Activated T-helper 1 cell treated with anti-CD3 and anti-CD28 coated beads, Interleukin-2, amount 50 U/mL, for 16 hours (primary cell): ENCODE measurements at places on chromosomes 12 and 14.

DNA sequence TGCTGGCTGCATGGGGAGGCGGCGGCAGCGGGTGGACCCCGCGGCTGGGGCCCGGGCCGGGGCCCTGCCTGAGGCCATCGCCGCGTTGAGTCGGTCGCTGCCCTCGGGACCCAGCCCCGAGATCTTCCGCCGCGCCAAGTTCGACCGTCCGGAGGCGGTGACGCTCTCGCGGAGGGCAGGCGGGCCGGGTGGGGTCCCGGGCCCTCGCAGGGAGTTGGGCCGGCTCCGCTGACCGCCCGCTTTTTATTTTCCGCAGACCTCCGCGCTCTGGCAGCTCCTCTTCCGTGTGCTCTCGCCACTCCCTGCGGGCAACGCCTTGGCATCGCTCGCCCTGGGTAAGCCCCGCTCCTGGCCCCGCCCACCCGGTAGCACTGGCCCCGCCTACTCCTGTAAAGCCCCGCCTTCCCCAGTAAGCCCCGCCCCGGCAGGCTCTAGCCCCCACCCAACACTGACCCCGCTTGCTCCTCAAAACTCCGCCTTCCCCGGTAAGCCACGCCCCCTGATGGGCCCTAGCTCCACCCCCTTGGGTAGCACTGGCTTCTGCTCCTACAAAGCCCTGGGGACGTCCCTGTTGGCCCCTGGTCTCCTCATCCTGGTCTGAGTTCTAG lies 424 bp downstream of the TEDC1 start:
- DNase-seq, result peak; percentile 78

DNA sequence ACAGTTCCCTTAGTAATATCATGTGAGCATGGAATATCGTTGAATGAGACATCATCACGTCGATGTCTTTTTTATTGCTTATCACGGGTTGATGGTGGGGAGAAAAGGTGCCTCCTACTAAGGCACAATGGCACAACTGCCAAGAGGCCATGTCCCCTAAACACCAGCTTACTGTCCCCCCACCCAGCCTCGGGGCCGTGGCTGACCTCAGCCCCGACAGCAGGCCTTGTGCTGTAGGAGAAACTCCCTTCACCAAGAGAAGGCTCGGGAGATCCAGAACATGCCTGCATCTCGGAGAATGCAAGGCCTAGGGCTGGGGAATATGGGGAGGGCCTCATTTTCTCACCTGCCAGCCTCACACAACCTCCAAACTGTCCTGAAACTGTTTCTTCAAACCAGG lies 22.8 kb downstream of the ZFP36L1 start:
- no peak for DNase-seq

DNA sequence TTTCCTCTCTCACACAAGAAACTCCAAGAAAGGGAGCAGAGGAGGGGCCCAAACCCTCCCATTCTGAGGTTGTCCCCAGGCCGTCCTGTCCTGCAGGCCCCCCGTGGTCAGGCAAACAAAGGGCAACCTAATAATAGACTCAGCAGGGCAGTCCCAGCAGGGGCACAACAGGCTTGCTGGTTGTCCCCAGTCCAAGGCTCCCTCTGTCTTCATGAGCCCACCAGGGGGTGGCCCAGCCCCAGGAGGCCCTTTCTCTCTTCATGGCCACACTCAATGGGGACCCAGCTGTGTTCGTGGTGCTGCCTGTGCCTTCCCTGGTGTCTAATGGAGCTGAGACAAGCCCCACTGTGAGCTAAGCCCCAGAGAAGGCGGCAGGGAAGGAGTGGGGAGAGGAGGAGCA lies 359.9 kb downstream of the ADGRD1 start:
- no peak for DNase-seq

- DNase-seq, result no peak
Observed at GRCh38 chr14:90296641-90297040, 35.1 kb downstream of the NRDE2 start.

DNA sequence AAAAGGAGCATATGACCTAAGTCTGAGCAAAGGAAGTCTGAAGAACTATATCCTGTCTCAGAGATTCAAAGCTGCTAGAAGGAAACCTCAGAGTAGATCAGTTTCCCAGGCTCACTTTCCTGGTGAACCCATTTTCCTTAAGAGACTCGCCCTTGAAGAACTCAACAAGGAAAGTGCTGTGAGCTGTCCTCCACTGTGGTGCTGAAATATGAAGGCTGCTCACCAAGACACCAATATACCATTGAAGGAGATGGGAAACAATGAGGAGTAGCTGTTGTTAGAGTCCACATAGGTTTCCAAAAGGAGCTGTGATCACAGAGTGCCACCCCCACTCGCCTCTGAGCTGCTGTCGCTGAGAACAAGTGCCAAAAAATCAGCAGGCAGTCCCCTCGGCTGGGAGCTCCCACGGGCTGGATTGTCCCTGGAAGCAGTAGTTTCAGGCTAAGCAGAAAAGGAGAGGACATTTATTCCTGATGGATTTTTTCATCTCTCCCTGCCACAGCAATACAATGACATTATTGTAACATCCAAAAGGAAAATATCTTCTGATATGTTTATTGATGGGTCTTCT lies 282.1 kb downstream of the RPS29 start:
- DNase-seq, result no peak

GRCh38 chr12:107449891-107450290 lies 235.7 kb upstream of the PWP1 start:
- no peak for DNase-seq

GRCh38 chr12:46152456-46152855 lies 116.4 kb downstream of the SLC38A1 start:
- DNase-seq, result no peak

- DNase-seq, result no peak
Observed at GRCh38 chr12:118145113-118145797, 9.3 kb downstream of the PEBP1 start.

GRCh38 chr14:89163031-89163636 lies 253.9 kb downstream of the FOXN3 start:
- DNase-seq, result no peak

DNA sequence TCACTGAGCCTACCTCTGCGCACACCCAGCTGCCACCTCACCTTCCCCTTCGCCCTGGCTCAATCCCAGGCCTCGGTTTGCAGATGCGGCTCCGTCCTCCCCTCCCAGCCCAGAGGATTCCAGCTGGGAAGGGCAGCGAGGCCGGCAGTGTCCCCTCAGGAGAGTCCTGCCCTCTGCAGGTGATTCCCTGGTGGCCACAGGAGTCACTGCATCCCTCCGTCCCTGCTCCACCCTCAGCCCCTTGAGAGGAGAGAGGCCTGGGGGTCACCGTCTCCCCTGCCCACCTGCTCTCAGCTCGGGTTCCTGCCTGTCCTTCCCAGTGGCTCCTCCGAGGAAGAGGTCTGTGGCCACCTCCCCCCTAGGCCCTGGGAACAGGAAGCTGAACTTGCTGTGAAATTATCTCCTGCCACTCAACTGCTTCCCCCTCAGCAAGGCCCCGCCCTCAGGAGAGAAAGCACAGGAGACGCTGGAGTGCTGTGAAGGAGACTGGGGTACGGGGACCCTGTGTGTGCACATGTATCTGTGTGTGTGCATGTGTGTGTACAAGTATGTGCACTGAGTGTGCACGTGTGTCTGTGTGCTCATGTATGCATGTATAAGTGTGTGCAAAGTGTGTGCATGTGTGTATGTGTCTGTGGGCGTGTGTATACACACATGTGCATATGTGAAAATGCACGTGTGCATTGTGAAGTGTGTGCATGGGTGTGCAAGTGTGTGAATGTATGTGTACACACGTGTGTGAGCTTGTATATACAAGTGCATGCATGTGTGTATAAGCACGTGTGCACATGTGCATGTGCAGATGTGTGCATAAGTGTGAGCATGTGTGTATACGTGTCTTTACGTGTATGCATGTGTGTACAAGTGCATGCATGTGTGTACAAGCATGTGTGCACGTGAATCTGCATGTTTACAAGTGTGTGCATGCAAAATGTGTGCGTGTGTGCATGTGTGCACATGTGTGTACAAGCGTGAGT lies 13.2 kb upstream of the GALNT9 start:
- no peak for DNase-seq

- no peak for DNase-seq
Observed at GRCh38 chr14:61774861-61775260, 12.6 kb downstream of the SNAPC1 start.

GRCh38 chr14:80930836-80931389 lies 10.6 kb downstream of the CEP128 start:
- DNase-seq, result peak; percentile 37

GRCh38 chr14:101480022-101480746 lies 81.1 kb upstream of the DIO3 start:
- DNase-seq, result no peak

DNA sequence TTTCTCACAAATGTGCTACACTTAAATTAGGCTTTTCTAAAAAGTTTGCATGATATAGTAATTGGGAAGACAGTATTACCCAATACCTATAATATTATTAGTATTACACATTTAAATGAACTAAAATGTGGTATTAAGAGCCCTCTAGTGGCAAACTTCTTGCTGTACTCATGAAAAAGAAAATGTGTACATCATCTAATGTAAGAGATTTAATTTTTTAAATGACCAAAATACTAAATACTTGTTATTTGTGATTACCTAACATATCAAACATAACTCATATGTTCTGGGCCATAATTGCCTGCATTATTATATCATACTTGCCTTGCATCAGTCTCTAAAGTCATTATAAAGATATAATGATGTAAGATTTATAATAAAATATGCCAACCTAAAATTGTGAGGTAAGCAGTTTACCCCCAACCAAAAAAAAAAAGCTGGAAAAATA lies 64.2 kb downstream of the DNAI7 start:
- DNase-seq, result no peak

DNA sequence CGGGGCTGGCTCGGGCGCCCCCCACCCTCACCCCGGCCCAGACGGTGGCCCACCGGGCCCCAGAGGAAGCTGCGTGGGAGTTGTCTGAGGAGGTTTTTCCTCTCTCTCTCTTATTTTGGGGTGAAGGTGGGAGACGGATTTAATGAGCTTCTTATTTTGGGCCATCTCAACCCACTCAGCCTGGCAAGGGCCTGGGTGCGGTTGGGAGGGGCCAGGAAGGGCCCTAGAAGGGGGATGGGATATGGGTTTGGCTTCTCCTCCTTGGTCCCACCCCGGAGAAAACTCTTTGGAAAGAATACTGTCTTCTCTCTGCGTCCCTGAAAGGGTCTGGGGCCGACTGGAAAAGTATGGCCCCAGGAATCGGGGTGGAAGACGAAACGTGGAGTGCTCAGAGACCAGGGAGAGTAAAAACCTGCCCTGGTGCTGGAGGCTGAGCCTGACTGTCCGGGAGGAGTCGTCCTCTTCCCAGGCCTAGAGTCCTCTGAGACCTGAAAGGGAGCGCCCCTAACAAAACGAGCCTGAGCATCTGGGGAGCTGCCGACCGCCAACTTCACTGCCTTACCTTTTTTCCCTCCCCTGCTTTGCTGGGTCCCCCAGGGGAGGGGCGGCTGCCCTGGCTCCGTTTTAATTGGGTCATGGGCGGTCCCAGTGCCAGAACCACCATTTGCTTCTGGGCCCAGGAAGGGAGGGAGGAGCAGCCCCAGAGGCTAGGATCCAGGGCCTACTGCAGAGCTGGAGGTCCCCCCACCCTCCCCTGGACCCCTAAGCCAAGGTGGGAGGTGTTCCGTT lies 1.6 kb downstream of the MMP14 start:
- DNase-seq, result no peak

- DNase-seq, result no peak
Observed at GRCh38 chr12:57852620-57853500, 6.3 kb upstream of the CTDSP2 start.

GRCh38 chr14:102928412-102929240 lies 6.2 kb downstream of the AMN start:
- DNase-seq, result peak; percentile 58
